Fibroblast of skin of back (primary cell): ENCODE measurements at places on chromosomes 11 and 22.

DNA sequence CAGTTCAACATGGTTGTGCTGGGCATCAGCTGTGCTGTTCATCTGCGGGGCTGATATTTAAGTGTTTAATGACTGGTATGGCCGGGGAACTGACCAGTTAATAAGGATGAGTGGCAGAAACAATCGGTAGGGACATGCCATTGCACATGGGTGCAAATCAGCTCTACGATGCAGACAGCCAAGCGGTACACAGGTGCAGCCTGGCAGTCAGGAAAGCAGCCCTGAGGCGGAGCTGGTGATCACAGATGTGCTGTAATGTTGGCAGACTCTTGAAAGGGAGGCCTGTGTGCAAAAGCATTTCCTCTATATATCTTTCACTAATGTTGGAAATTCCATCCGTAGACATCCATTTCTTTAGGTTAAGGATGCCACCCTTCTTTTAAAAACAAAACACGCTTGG lies 1.1 kb downstream of the MMP20 start:
- no peak for DNase-seq

DNA sequence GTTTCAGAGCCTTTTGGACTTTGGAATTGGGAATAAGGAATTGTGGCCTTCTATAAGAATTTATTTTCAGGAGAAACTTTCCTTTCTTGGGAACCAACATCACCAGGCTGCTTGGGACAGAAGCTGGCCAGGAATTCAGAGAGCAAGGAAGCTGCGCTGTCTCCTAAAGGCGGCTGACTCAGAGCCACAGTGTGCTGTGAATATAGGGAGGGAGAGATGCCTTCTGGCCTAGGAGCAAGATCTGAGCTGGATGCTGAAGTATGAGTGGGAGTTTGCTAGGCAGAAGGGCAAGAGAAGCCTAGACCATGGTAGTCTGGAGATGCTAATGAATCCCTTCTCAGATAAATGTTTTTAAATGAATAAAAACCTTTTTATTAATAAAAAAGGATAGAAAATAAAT lies 213.7 kb upstream of the TBCEL start:
- peak; percentile 6 for DNase-seq

DNA sequence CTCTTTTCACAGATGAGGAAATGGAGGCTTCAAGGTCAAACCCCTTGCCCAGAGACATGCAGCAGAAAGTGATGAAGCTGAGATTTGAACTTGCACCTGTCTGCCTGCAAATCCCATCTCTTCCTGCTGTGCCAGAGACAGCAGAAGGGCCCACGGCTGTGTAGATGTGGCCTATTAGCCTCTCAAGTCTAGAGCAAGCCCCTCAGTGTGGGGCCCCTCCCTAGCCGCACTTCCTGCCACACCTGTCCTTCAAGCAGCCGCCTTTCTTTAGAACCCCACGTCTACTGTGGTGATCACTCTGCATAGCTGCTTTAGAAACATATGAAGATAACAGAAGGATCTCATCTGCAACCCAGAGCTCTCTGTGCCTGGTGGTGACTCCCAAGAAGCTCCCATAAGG lies 41.2 kb upstream of the JAM3 start:
- no peak for DNase-seq

- DNase-seq, result no peak
Measured at GRCh38 chr11:75722669-75723042, 5.0 kb downstream of the MOGAT2 start.
